Fibroblast of skin of right biceps (primary cell): ENCODE measurements at places on chromosomes 2 and 18.
A peak's percentile ranks its signal among the peaks of the same experiment; 100 is the strongest.

DNA sequence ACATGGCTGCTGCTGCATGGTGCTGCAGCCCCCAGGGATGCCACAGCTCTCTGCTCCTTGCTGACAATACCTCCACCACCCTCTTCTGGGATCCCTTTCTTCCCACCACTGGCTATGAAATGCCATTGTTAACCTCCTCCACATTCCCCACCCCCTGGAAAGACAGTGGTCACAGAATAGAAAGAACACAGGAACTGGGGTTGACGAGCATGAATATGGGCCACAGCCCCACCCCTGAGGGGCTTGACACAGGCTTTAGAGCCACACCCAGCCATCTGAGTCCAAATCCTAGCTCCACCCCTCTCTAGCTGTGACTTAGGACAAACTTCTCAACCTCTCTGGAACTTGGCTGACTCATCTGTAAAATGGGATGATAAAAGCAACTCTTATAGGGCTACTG lies 47.3 kb downstream of the TMEM163 start:
- no peak for DNase-seq

GRCh38 chr2:10035053-10035422 lies 8.3 kb upstream of the KLF11 start:
- no peak for DNase-seq

- no peak for DNase-seq
Observed at GRCh38 chr2:54059504-54059903, 55.9 kb upstream of the ACYP2 start.

DNA sequence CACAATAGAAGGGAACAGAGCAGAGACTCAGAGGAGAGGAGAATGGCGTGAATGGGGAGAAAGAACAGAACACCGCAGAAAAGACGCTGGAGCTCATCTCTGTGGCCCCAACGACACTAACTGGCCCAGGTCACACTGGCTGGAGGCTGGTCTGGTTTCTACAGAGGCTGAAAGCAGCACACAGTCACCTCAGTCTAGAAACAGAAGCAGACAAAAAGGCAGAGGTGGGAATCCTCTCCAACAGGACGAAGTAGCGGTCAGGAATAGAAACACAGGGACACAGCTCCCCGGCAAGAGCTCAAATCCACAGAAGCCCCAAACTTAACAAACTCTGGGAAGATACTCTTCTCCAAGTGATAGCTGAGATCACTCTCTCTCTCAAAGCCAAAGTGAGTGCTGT lies 9.2 kb downstream of the SLC66A2 start:
- no peak for DNase-seq

DNA sequence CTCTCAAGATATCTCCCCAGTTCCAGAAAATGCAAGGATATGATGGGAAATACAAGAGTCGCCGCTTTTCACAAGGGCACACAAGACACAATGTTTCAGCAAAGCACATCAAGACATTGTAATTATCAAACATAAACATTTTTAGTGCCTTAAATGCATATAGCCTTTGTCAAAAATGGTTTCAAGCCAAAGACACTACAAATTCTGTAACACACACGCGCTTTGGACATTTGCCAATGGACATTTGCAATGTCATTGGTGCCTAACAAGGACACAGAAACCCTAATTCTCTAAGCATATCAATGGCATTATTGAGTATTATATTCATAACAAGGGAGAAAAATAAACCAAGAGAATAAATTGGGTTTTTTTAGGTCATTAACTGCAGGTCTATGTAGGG lies 16.1 kb downstream of the ADD2 start:
- no peak for DNase-seq

DNA sequence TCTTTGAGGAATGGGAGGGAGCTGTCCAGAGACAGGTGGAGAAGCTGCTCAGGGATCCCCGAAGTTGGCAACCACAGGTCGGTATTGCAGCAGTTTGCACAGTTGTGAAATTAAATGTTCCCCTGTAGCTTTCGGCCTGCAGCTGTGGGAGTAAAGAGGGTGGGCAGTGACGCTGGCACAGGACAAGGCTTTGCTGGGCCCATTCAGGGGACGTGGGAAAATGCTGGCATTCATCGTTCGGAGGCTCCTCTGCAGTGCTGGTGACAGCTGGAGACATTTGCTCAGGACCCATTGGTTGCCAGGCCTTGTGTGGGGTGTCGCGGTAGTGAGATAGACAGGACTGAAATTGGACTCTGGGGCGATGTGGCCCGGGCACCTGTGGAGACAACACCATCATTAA lies 173.7 kb downstream of the MYCN start:
- no peak for DNase-seq

DNA sequence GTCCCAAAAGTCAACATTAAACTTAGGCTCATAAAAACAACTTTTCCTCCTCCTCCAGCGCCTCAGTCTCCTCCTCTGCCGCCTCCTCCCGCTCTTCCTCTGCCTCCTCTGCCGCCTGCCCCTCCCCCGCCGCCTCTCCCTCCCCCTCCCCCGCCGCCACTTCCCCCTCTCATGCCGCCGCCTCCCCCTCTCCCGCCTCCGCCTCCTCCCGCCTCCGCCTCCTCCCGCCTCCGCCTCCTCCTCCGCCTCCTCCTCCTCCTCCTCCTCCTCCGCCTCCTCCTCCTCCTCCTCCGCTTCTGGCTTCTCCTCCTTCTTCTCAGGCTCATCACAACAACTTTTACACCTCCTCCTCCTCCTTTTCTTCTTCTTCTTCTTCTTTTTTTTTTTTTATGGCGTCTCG lies 599.9 kb downstream of the TMEM182 start:
- no peak for DNase-seq

DNA sequence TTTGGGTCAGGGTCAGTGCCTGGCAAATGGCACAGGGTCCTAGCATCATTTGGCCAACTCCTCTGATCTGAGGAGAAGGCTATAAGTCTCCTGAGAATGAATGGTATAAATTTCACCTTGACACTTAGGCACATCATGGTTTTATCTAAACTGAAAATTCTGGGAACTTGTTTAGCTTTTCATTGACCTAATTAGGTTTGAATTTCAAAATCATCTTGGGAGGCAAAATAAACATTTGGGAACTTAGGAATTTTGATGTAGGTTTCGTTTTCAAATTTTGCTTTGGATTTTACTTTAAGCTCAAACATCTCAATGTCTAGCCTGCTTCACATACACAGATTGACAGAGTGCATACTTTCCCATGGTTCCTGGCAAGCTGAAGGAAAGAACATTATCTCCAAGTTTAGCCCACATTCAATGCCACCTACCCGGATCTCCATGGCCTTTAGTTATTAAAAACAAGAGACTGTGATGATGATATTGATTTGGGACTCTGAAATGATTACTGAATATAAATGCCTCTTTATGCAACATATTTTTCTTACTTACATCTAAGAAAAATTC lies 44.5 kb downstream of the MYOM1 start:
- no peak for DNase-seq

DNA sequence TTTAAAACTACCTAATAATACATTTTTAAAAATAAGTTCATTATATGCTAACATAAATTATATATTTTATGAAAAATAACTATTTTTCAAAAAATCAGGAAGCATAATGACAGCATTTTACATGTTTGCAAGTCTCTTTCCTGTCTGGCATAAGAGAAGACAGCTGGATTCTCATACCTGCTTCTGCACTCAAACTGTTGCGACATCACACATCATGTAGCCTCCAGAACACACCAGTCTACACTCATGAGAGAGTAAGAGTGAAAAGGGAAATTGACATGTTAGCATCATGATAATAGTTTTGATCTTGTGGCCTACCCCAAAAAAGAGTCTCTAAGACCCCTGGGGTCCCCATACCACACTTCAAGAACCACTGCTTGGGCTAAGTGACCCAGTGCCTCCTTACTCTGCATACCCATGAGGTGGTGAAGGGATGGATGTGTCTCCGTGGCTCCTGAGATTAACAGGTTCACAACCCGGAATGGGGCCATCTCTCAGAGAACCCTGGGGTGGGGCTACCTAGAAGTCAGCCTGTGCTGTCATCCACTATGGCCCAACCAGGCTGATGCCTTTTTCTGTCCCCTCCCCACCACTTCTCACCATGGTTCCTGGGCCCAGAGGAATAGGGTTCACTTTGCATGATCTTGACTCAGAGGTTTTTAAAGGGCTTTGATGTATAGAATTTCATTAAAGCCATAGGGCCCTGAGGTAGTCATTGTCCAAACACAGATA lies 102.6 kb upstream of the DAPL1 start:
- DNase-seq: no peak

DNA sequence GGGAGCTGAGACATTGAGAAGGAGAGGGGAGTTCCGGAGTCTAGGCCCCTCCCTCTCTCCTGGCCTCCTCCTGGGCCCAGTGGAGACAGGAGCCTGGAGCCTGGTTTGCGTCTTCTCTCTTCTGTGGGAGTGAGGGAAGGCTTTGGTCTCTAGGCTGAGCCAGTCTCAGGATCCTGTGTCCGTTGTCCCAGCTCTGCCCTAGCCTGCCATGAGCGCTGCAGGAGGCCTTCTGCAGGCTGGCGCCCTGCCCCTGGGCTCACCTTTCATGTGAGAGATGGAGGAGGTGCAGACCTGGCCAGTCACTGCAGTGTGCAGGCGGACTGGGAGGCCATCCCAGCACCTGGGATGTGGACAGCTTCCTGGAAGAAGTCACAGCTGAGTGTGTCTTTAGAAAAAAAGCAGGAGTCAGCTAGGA lies 8.7 kb downstream of the IMPA2 start:
- no peak for DNase-seq

GRCh38 chr2:119736021-119736420 lies 23.7 kb upstream of the PTPN4 start:
- no peak for DNase-seq

DNA sequence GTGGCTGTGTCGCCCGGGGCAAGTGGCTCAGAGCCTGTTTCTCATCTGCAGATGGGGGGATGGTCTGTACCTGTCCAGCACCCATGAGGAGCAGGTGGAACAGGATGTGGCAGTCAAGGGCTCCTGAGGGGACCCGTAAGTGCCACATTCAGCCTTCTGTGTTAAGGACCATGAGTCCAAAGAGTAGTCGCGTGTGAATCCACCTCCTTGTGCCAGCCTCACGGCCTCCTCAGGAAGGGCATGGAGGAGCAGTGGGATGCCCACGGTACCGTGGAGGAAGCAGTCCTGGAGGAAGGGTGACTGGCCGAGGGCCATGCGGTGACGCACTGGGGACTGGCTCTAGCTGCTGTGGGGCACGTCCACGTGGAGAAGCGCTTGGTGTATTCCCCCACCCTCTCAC lies 61.1 kb downstream of the ODC1 start:
- DNase-seq: no peak

GRCh38 chr2:237538001-237538720 lies 28.2 kb upstream of the PRLH start:
- DNase-seq: no peak

- no peak for DNase-seq
Observed at GRCh38 chr2:159612255-159612901, 4.0 kb downstream of the BAZ2B start.

- no peak for DNase-seq
Observed at GRCh38 chr18:38688416-38688815, 1122.8 kb upstream of the CELF4 start.

GRCh38 chr2:102735416-102736109 lies 26.3 kb upstream of the TMEM182 start:
- DNase-seq: no peak

DNA sequence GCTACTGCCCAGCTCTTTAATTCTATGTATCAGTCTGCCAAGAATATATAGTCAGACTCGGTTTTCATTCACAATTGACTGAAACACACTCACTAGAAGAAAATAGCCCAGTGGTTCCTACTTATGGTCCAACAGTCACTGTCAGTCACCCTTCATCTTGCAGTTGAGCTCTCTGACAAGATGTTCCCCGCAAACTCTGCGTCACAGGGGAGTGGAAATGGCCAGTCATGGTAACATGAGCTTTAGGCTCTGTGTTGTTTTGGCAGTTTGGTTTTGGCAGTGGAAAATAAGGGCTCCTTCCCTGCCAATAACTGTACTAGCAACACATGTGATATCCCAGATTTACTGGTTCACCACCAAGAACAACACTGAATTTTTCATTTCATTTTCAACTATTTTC lies 122.5 kb downstream of the PRPF40A start:
- no peak for DNase-seq

- no peak for DNase-seq
Observed at GRCh38 chr2:190887089-190887488, 6.5 kb downstream of the GLS start.

- DNase-seq: peak; percentile 61
Observed at GRCh38 chr18:44325903-44326635, 354.6 kb upstream of the SETBP1 start.

- DNase-seq: no peak
Observed at GRCh38 chr18:68409576-68409975, 305.3 kb downstream of the TMX3 start.

DNA sequence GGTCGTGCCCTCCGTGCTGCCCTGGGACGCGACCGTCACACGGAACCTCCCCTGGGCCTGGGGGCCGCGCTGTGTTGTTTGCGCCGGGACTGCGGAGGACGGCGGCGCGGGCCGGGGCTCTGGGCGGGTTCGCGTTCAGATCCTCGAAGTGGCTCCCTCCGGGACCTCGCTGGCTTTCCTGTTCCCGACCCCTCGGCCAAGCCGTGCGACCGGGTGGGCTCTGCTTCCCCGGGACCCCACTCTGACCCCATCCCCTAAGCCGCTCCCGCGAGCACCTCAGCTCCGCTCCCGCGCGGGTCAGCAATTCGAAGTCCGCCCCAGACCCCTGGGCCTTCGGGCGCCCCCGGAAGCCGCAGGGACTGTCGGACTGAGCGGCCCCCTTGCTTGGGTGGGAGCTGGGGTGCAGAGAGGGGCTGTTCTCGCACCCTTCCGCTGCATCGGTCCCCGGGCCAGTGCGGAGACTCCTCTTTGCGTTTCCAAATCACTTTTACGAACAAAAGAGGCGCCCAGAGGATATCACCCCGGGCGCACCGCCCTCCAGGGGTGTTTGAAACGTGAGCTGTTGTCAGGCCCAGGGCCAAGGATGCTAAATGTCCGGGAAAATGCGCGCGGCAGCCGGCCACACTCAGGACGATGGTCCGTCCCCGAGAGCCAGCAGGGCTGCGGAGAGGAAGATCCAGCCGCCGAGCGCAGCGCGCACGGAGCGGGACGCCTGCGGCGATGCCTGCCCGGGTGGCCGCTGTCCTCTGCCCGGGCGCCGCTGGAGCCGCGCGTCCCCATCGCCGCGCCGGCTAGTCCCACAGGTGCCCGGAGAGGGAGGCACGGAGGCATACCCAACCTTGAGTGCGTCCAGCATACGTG lies 73.5 kb downstream of the ZCCHC2 start:
- peak; percentile 21 for DNase-seq

GRCh38 chr2:188076149-188077056 lies 215.3 kb upstream of the GULP1 start:
- no peak for DNase-seq

GRCh38 chr2:88919087-88919738 lies 227.7 kb downstream of the RPIA start:
- DNase-seq: peak; percentile 8

DNA sequence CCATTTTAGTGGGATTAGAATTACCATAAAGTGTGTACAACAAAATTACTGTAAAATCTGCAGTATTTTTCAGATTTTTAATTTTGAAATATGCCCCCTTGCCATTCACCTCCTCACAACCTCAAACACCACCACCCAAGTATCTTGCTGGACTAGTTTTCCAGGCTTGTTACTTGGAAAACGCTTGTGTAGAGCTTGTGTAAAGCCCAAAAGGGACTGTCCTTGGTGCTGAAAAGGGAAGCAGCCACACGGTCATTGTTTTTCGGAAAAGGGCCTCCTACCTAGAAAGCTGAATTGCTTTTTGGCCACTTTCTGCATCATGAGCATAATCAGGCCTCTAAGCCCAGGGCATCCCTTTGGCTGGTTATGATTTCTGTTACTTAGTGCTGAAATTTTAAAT lies 563.4 kb downstream of the LRRTM4 start:
- no peak for DNase-seq

- peak; percentile 41 for DNase-seq
Observed at GRCh38 chr2:134231965-134232340, 21.9 kb upstream of the MGAT5 start.
